ENCODE measurements at places on chromosomes 6 and 20.

DNA sequence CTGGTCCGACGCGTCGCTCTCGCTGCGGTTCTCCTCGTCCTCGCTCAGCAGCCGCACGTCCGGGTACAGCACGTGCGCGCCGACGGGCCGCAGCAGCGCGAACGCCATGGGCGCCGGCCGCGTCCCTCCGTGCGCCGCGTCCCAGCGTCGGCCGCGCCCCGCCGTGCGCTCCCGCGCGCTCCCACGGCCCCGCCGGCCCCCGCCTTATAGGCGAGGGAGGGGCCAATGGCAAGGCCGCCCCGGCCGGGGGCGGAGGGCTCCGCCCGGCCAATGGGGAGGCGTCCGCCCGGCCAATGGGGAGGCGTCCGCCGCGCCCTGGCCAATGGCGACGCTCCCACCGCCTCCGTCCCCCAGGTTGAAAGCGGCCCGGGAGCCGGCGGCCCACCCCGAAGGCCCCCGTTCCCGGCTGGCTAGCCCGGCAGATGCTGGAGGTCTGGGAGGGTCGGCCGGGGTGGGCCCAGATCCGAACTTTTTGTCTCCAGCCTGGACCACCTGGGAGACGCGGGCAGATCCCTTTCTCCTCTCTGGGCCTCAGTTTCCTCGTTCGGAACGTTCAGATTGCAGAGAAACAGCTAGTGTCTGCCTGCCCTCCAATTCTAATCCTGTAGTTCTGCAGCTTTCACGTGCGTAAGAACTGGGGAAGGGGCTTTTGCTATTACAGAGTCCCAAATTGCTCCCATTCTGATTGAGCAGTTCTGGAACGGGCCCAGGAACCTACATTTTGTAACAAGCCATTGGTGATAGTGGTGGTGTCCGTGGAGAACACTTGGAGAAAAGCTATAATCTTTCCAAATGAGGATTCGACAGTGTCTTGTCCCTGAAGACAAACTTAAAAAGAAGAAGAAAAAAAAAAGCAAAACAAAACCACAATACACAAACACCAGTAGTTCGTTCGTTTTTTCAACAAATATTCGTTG lies at the start of gene TCF15:
TSS of gene TCF15 (minus strand) at position 180 of the 917 bp plus-strand sequence. CDS start at position 108, 72 bp downstream.
- peak; percentile 5 for DNase-seq

- no peak for DNase-seq
Measured at GRCh38 chr6:79231666-79232065, 2.8 kb downstream of the HMGN3 start.

GRCh38 chr6:75183099-75183541 lies 22.7 kb downstream of the COL12A1 start:
- peak; percentile 77 for DNase-seq

GRCh38 chr6:13664703-13665352 lies 46.8 kb downstream of the RANBP9 start:
- DNase-seq, result peak; percentile 38

DNA sequence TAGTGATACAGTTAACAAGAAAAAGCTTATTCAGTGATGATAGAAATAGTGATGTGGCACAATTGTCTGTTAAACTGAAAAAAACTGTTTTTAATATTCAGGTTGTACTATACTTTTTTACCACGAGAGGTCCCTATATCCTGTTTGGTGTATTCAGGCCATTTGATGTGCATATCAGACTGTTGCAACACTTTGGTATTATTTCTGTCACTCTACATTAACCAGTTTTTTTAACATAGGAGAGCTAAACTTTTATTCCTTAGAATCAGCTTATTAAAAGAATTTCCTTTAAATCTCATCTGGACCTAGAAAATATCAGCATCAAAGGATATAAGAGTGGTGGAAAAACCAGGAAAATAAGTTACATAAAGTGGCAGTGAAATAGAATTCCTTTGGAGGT lies 36.8 kb downstream of the TSPYL4 start:
- peak; percentile 72 for DNase-seq

DNA sequence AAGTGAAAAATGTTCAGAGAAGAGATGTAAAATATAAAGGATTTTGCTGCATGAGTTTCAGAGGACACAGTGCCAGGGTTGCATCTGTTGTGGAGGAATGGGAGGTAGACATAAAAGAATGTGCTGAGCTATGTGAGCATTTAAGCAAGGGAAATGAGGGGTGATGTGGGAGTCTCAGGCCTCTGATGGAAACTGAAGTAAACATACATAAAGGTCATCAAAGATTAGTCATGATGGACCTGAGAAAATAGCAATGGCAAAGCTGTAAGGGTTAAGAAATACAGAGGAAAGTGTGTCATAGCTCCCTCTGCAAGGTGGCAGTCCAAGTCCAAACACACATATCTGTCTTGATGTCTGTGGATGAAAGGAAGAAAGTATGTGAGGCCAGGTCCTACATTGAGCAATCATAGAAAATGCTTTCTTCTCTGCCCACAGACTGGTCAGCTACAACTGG lies 306.6 kb upstream of the ECI2 start:
- peak; percentile 88 for DNase-seq

DNA sequence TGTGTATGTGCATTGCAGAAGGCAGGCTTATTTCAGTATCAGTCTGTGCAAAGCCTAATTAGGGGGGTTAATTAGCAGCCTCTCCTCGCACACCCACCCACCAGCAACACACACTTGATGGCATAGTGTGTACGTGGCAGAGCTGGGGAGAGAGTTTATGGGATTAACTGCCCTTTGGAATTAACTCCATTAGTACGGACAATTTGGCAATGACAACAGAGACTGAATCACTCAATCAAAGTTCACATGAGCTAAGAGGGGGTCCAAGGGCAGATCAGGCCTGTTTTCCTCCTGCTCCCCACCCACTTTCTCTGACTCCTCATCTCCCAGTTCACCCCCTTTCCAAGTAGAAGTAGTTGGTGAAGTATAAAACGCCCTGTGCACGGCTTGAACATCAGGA lies 69.5 kb downstream of the LRFN2 start:
- DNase-seq, result no peak

DNA sequence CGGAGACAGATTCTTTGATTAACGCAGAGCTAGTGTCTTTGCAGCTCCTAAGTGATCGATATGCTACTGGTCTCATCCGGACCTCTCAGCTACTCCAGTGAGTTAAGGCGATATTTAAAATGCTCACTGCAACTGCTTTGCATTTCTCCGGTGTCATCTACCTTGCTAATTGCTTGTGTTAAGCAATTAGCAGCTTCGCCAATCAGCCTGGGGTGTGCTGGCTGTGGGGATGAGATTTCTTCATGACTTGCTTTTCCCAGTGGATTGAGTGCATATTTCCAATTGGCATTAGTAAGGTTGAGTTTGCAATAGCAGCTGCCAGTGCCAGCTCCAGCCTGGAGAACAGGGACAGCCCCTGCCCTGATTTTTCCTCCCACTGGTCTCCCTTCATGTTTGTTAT lies 18.0 kb upstream of the GGTLC1 start:
- no peak for DNase-seq

- DNase-seq, result no peak
Measured at GRCh38 chr6:160418370-160418769, 70.2 kb downstream of the SLC22A3 start.

- no peak for DNase-seq
Measured at GRCh38 chr6:56406276-56407269, 159.2 kb upstream of the COL21A1 start.

DNA sequence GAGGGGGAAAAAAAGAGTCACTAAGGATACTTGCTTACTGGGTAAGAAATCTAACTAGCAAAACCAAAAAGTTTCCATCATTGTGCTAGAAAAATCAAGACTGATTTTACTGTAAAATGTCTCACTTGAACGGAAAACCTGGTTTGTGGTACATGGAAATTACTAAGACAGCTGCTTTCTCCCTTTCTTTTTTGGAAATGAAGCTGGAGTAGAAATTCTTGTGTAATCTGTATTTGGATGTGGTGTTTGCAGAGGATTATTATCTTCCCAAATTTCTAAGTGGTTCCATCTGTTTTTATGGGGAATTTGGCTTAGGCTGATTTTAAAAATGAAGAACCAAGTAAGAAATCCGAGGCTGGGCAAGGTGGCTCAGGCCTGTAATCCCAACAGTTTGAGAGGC lies 20.4 kb downstream of the EPB41L2 start:
- DNase-seq, result no peak

- DNase-seq, result no peak
Measured at GRCh38 chr20:36311141-36311853, 5.2 kb downstream of the DLGAP4 start.

DNA sequence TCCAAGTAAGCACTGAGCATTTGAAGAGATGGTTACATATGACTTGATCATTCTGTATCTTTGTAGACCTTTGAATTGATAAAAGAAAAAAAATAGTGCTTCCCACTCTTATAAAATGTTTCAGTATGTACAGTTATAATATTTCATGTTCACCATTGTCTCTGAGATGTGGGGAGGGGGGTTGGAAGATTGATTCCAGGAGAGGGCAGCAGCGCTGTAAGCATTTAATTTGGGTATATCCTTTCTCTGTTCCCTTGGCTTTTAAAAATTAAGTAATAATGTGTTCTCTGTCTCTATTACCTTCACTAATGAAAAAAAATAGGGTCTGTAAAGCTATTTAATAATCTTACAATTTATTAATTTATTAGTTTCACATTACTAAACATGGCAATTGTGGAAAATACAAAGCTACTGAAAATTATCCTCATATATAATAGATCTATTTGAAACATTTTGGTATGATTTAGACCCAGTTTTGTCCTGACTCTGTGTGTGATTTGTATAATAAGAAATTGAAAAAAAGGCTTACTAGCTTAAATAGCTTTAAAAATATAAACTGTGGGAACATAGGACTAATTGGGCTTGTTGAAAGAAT lies 341.2 kb downstream of the CDKAL1 start:
- DNase-seq, result peak; percentile 41

GRCh38 chr6:149821492-149821891 lies 42.7 kb downstream of the LRP11 start:
- no peak for DNase-seq

GRCh38 chr6:151709329-151709728 lies 98.2 kb upstream of the ESR1 start:
- no peak for DNase-seq

GRCh38 chr6:42450477-42451332 lies 1.0 kb downstream of the TRERF1 start:
- peak; percentile 20 for DNase-seq

- DNase-seq, result no peak
Measured at GRCh38 chr20:62761759-62762131, 34.5 kb upstream of the MRGBP start.

DNA sequence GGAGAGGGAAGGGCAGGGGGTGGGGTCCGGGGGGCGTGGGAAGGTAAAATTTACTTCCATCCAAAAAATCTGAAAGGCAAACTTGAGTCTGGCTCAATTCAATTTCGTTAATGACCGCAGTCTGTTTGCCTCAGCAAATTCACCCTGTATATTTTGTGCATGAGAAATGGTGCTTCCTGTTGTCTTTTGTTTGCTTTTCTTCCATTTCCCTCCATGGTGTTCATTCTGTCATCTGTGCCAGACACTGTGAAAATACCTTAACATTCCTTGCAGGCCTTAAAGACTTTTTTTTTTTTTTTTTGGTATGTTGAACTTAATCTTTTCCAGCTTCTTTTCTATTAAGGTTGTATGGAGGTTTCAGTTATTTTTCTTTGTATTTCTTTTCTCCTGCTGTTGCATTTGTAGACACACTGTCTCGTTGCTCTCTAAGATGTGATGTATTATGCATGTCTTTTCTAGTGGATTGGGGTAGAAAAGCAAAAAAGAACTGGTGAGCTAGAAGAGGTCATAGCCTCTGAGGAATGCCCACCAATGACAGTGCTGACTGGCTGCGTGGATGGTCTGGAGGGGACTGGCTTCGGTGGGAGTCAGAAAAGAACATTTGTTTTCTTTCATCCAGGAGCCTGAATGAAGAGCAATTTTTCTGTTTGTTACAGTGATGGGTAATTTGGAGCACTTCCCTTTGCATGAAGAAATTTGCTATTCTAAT lies 585.0 kb upstream of the MAP3K7 start:
- DNase-seq, result no peak

- peak; percentile 54 for DNase-seq
Measured at GRCh38 chr6:139801571-139802321, 427.3 kb upstream of the CITED2 start.

DNA sequence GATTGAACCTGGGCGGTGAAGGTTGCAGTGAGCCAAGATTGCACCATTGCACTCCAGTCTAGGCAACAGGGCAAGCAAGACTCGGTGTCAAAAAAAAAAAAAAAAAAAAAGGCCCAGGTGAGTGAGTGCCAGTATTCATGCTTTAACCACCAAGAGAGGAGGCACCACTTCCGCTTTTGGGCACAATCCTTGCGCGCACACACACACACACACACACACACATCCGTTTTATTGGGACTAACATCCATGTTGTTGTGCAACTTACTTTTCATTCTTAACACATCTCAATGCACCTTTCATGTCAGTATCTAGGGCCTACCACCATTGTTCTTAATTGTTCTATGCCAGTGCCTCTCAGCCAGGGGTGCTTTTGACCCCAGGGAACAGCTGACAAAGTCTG lies 263.0 kb downstream of the CDC5L start:
- no peak for DNase-seq

DNA sequence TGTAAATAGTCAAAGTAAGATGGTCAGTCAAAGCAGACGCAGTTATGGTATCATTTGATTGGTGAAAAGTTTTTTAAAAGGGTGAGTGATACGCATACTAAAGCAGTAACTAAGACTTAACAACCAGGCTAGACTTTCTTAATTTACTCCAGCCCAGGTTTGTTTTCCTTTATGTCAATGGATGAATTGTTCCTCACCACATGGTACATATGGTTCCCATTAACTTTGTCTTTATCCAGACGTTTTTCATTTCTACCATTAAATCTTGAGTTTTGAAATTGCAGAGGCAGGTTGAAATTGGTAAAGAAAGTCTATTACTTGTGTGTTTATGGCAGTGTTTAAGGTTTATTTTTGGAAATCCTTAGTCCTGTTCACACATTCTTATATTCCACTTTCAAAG lies 98.5 kb upstream of the SCGN start:
- no peak for DNase-seq

GRCh38 chr20:35087791-35088190 lies 4.8 kb downstream of the TRPC4AP start:
- no peak for DNase-seq

- no peak for DNase-seq
Measured at GRCh38 chr6:2355150-2355549, 109.7 kb upstream of the GMDS start.

- no peak for DNase-seq
Measured at GRCh38 chr6:151057061-151057460, 182.7 kb upstream of the AKAP12 start.

DNA sequence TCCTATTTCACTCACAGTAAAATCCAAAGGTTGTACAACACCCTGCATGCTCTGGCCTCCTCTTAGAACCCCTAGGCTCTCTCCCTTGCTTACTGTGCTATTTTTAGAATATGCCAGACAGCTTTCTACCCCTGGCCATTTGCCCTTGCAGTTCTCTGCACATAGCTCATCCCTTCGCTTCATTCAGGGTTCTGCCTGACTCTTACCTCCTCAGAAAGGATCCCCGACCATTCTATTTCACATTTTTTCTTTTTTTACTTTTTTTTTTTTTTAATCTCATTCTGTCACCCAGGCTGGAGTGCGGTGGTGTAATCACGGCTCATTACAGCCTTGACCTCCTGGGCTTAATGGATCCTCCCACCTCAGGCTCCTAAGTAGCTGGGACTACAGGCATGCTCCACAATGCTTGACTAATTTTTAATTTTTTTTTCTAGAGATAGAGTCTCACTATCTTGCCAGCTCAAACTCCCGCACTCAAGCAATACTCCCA lies 33.6 kb downstream of the COMMD7 start:
- peak; percentile 63 for DNase-seq

Data from amniotic epithelial cell (primary cell).